Astrocyte of the spinal cord (primary cell): ENCODE measurements at places on chromosomes 7 and 10.

DNA sequence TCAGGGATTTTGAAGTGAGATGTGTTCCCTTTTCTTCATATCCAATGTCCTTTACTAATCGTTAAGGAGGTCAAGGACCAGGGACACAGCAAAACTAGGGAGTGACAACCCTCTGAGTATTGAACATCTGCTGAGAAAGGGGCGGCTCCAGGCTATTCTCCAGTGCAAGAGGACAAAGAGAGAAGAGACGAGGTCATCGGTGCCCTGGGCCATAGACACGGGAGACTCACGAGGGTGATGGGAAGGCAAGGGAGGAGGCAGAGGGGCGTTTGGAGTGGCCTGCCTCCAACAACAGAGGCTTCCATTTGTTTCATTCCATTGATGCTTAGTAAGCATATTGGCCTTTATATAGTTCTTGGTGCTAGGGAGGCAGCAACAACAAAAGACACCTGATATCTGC lies 268.4 kb downstream of the CXCL12 start:
- DNase-seq: no peak

- no peak for DNase-seq
These were observed 2.4 kb downstream of the ASL start for GRCh38 chr7:66078067-66078466.

DNA sequence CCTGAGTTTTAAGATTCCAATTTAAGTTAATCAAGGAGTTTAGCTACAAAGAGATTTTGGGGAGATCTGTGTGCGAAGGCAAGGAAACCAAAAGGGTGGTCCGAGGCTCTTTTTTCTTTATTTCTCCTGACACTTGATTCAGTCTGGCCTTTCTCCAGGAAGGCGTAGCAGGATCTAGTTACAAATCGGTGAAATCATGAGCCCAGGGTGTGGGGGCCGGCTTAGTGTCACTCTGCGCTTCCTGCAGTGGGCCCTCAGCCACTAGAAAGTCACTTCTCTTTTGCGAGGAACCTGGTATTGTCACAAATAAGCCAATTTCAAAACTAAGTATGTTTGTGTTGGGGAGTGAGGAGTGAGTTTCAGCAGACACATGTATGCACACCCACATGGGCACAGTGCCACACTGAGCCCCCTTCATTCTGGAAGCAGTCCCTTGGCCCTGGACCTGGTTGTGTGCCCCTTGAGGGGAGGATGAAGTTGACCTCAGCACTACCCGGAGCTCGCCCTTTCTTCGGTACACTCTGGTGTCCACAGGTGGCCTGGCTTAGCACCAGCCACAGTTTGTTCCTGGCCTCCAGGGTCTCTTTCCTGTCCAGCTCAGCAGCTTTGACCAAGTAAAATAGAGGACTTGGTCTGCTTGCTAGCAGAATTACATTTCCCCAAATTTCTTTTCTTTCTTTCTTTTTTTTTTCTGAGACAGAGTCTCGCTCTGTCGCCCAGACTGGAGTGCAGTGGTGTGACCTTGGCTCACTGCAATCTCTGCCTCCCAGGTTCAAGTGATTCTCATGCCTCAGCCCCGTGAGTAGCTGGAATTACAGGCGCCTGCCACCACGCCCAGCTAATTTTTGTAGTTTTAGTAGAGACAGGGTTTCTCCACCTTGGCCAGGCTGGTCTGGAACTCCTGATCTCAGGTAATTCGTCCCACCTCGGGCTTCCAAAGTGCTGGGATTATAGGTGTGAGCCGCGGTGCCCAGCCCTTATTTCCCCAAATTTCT lies 84.0 kb upstream of the BTBD16 start:
- no peak for DNase-seq

- no peak for DNase-seq
These were observed 738.3 kb downstream of the INHBA start for GRCh38 chr7:40964610-40965009.

DNA sequence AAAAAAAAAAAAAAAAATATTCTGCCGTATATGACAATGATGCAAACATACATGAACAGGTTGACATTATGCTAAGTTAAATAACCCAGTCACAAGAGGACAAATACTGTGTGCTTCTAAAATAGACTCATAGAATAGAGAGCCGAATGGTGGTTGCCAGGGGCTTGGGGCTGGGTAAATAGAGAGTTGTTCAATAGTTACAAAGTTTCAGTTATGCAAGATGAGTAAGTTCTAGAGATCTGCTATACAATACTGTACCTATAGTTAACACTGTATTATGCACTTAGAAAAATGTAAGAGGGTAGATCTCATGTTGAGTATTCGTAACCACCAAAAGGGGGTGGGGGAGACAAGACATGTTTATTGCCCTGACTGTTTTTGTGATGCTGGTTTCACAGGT lies 77.1 kb upstream of the GNAI1 start:
- no peak for DNase-seq

- DNase-seq: no peak
These were observed 335.3 kb upstream of the ETV1 start for GRCh38 chr7:14324767-14325166.

DNA sequence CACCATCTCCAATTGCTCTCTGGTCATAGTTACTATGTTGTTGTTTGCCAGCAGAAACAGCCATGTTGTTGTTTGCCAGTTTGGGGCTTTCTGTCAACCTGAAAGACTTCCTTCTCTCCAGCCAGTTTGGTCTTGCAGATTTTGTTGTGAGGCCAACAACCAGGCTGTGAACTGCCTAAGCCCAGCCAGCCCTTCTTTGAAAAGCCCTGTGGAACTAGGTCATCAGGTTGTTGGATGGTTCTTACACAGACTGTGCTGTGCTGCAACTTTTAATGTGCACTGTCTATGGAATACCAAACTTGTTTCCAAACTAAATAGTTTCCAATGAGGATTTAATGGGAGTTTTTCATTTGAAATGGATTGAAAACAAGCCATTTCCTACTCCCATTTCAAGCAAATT lies 592.7 kb upstream of the GALNT17 start:
- DNase-seq: no peak

- DNase-seq: no peak
These were observed 9.8 kb downstream of the PWWP2B start for GRCh38 chr10:132406750-132407149.

DNA sequence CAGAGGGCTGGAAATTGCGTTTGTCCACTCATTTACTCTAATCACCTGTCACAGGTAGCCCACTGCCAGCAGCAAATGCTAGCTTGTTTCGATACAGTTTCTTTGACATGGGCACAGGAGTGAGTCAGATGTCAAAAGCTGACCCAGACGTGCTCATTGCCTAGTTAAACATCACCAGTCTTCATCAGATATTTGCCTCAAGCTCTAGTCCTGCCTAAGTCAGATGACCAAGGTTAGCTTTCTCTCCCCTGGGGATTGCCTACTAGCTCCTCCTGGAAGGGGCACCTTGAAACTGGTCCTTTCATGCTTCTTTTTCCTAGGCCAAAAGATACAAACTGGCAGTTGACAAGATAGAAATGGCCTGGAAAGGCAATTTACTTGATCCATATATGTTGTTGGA lies 35.2 kb downstream of the GPAM start:
- DNase-seq: no peak

DNA sequence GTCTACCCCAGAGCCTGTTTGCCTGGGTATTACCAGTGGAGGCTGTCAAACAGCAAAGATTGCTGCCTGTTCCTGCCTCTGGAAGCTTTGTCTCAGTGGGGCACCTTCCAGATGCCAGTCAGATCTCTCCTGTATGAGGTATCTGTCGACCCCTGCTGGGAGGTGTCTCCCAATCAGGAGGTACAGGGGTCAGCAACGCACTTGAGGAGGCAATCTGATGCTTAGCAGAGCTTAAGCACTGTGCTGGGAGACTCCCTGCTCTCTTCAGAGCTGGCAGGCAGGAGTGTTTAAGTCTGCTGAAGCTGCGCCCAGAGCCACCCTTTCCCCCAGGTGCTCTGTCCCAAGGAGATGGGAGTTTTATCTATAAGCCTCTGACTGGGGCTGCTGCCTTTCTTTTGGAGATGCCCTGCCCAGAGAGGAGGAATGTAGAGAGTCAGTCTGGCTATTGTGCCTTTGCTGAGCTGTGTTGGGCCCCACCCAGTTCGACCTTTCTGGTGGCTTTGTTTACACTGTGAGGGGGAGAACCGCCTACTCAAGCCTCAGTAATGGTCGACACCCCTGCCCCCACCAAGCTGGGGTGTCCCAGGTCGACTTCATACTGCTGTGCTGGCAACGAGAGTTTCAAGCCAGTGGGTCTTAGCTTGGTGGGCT lies 62.2 kb downstream of the PPP1R9A start:
- no peak for DNase-seq

GRCh38 chr10:28180654-28181053 lies 122.2 kb downstream of the MPP7 start:
- no peak for DNase-seq

GRCh38 chr7:80890426-80891258 lies 28.2 kb downstream of the SEMA3C start:
- no peak for DNase-seq

- no peak for DNase-seq
These were observed 1.4 kb downstream of the PHYHIPL start for GRCh38 chr10:59177836-59178235.

DNA sequence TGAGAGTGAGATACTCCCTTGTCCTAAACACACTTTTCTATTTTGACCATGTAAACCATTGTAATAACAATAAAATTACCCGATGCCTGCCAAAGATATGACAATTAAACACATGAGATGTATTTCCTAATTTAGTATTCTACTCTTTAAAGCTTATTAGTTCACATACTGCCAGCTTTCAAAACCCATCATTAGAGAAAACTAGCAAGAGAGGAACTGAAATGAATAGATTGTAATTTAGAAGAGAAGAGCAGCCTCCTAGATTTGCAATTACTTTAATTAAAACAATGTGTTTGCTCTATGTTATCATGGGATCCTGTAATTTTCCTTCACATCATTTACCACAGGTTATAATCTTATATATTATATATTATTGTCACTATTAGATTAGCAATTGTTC lies 428.2 kb downstream of the THSD7A start:
- DNase-seq: no peak

GRCh38 chr10:109912335-109913281 lies 10.7 kb downstream of the XPNPEP1 start:
- DNase-seq: peak; percentile 81

DNA sequence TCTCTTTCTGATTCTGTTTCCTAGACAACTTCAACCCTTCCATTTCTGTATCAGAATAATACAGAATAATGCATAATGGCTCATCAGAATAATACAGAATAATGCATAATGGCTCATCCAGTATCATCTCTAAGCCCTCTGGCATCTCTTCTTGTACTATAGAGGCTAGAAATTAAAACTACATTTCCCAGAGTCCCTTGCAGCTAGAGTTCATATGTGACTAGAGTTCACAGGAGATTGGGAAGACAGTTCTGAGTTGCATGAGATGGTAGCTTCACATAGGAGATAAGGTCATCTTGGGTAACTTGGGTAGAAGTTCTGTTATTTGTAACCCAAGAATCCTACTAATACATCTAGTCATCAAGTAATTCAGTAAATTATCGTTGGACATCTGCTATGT lies 122.9 kb upstream of the NRBF2 start:
- no peak for DNase-seq

- peak; percentile 27 for DNase-seq
These were observed 66.3 kb upstream of the ZRANB1 start for GRCh38 chr10:124875596-124875995.

- peak; percentile 79 for DNase-seq
These were observed 92.4 kb downstream of the KIF20B start for GRCh38 chr10:89793649-89794254.

GRCh38 chr7:7486362-7486761 lies 49.3 kb downstream of the COL28A1 start:
- no peak for DNase-seq

DNA sequence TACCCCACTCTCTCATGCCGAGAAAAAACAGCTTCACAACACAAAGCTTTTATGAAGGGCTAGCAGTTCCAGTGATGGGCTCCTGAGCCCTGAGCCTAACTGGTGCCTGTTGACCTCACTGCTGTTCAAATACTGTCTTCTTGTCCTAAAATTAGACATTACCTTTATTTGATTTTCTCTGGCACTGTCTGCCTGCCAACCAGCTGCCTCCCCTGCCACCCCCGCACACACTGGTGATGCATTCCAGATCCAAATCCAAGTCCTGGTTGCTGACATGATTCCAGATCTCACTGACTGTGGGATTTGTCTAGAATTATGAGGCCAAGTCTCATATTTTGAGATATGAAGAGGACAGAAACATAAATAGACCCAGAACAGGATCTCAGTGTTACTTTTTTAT lies 816.2 kb downstream of the NRG3 start:
- no peak for DNase-seq

DNA sequence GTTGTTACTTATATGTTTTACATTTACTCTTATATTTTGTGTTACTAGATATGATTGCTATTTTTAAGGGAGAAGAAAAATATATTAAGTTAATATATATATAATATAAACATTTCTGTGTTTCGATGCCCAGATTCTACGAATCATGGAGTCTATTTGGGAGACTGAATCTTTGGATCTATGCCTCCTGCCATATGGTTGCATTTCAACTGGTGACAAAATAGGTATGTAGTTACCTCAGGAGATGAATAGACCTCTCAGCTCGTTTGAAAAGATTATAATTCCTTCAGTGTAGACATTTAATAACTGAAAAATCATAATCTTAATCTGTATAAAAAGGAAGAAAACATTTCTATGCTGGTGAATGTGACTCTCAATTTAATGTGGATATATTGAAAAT lies 16.9 kb downstream of the PIK3CG start:
- no peak for DNase-seq

DNA sequence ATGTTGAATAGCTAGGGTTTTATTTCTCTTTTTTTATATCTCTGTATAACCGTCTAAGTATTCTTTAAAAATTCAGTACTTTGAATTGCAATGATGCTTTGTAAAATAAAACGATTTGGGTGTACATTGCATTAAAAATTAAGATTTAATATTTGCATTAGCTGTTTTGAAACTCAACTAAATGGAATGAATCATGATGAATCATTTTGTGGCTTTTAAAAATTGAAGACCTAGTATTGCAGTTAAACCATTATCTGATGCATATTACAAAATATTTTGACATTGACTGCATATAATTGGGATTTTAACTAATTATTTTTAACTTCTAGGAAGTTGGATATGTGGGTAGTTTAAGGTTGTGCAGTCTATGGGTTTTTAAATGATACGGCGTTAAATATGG lies 314.0 kb downstream of the CDK14 start:
- DNase-seq: no peak

DNA sequence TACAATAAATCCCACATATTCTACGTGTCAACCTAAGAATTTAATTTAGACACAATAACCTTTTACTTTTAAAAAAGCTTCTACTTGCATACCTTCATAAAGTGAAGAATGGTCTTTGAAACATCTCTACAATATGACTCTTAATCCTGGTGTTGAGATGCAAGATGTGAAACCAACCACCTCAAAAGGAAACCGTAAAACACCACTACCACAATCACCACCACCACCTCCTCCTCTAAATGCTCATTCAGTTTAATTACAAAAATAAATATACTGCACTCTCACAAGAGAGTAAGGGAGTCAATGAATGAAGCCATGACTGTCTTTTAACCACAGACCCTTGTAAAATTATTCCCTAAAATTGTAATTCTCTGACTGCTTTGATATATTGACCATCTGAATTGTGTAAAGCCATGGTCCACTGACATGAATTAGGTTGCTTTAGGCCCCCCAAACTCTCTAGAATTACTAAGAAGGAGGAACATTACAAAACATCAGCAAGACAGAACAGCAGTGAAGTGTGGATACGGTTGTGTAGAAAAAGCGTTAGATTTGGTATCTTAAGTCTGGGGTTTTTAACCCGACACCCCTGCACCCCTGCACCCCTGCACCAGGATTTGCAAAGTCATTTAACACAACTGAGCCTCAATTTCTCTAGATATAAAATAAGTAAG lies 171.4 kb downstream of the SFMBT2 start:
- no peak for DNase-seq

GRCh38 chr7:38934536-38934935 lies 25.5 kb upstream of the VPS41 start:
- no peak for DNase-seq

- no peak for DNase-seq
These were observed 36.2 kb upstream of the DUSP5 start for GRCh38 chr10:110461530-110461929.
